ENCODE measurements at places on chromosomes 6 and 20. TPM values are rescaled to one million over a fixed set of nuclear protein-coding genes. Genes with fewer than 3 reads are reported as not detected.

DNA sequence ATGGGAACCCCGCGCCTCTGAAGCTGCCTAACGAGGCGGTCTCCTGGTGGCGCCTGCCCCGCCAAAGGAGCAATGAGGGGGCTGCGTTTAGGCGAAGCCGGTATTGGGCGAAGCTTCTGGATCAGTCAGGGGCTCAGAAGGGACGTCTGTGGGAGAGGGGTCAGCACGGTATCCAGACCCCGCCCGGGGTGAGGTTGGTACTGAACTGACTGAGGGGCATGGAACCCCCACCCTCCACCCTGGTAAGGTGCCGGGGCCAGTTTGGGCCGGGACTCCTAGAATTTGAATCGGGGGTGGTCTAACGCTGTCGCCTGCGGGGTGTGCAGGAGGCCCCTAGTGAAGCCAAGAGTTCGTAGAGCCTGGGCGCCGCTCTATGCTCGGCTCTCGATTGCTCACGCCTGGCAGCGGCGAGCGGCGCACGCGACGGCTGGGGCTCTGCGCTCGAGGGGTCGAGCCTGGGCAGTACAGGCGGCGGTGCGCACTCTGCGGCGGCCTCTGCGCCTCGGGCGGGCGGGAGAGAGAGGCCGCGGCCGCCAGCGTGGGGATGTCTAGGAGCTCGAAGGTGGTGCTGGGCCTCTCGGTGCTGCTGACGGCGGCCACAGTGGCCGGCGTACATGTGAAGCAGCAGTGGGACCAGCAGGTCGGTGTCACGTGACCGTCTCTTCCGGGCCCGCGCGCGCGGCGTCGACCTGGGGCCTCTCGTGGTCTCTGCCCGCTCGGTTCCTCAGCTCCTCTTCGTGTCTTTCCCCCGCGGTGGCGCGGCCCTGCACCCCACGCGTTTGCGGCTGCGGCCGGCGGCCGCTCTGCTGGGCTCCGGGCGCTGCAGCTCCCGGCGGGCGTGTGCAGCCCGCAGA lies at the start of the genes KAT14 and PET117:
Gene KAT14 (plus strand): TSS at position 452 of the 854 bp plus-strand sequence. CDS start 4,798 bp downstream, outside the sequence.
Gene PET117 (plus strand): TSS at position 452 of the 854 bp plus-strand sequence. CDS start 93 bp downstream, at position 545.
- DNase-seq = peak; percentile 72

DNA sequence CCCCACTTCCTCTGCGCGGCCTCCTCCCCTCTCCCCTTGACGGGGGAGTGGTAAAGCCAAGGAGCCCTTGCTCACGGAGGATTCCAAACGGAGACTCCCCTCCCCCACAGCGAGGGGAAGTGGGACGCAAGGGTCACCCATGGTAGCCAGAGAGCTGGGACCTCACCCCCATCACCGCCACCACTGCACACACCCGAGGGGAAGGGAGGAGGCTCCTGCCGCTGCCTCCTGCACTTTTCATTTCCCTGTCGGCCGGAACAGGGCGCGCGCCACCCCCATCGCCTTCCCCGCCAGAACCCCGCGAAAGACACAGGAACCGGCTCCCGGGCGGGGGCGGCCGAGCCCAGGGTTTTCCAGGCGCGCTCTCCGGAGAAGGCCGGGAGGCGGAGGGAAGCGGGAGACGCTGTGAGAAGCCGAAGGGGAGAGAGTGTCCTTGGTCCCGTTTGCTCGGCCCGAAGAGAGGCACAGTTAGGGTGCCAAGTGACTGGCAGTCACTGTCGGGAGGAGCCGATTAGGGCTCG lies 789 bp downstream of the CCND3 start:
- no peak for DNase-seq

The BEND6 gene
- 12.8 TPM for total RNA-seq

DNA sequence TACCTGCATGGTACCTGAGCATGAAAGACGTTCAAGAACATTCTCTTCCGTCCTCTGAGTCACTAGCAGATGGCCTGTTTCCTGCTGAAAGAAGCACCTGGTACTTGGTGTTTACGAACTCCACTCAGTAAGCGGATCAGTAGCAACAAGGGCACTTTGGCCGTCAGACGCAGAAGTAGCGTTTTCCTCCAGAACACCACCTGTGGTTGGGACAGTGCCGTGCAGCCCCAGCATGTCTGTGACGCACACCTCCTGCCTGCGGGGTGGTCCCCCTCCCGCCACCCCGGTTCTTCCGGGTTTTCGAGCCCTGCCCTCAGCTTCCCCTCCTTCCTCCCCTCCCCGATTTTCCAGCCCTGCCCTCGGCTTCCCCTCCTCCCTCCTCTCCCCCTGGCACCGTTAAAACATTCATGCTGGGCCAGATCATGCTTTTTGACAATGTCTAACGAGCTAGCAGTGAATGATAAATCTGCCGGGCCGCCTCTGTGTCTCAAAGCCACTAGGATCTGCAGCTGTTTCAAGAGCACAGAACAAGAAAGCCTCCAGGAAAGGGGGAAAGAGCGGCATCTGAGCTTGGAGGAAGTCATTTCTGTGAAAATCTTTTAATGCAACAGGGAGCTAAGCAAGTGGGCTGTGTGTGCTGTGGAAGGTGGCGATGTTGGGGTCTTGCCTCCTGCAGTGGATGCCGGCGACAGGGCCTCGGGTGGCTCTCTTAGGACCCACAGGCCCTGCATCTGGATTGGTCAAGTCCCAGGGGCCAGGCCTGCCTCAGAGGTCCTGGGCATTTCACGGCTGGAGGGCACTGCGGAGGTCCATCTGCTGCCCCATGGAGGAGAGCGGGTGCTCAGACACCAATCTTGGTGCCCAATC lies 207.9 kb downstream of the ERMARD start:
- DNase-seq = peak; percentile 39

- DNase-seq = no peak
These were observed 24.6 kb downstream of the ATG5 start for GRCh38 chr6:106300944-106301343.
